ENCODE measurements at places on chromosomes 2 and 18.

DNA sequence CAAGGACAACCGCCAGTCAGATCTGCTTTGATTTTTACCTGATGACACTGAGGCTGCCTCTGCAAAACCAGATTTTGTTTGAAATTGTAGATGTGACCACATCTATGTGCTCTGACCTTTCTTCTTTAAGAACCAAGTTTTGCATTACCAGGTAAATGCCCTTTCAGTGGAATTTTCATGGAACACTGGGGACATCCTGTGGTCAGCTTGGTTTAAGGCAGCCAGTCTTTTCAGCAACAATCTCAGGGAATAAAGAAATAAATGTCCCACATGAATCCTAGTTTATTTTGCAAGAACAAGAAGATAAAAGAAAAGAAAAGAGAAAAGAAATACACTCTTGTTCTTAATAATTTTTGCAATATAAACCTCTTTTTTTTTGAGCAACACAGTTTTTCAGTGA is 90.6 kb downstream of the POU3F3 start:
- DNase-seq, result peak; percentile 64

DNA sequence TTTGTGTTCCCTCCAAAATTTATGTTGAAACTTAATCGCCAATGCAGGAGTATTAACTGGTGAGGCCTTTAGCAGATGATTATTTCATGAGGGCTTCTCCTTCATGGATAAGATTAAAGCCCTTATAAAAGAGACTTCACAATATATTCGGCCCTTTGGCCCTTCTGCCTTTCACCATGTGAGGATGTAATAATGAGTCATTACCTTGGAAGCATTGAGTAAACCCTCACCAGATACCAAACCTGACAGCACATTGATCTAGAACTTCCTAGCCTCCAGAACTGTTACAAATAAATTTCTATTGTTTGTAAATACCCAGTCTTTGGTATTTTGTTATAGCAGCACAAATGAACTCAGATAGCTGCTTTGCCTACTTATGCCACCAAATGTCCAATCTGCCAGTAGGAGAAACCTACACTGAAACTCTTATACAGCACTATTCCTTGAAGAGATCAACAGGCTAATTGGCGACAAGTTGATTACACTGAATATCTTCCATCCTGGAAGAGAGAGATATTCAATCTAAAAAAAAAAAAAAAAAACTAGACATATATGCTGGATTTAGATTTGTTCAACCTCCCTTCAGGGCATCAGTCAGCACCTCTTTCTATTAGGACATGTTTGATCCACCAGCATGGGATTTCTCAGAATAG is 125.9 kb upstream of the COL5A2 start:
- no peak for DNase-seq

GRCh38 chr2:11746807-11747459 is 501 bp downstream of the LPIN1 start:
- peak; percentile 83 for DNase-seq

GRCh38 chr2:133171393-133172004 is 396.8 kb downstream of the NCKAP5 start:
- peak; percentile 92 for DNase-seq

GRCh38 chr2:86764661-86765309 is 25.9 kb downstream of the CD8A start:
- peak; percentile 63 for DNase-seq

DNA sequence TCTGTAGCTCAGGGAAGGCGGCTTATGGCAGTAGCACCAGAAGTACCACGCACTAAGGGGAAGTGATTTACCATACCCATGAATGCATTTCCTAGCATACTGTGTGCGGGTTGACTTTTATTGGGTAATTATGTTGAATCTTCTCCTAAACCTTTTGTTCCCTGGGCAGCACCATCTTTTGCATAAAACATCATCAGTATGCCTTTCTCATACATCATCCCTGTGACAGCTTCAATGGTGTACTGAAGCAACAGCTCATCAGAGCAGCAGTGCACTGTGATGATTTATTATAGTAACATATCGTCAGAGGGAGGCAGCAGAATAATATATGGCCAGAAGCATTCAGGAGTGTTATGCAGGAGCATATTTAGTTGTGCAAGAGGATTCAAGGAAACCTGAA is 204.9 kb downstream of the CDH7 start:
- DNase-seq, result no peak

GRCh38 chr18:21141668-21142422 is 30.2 kb upstream of the ROCK1 start:
- DNase-seq, result no peak

DNA sequence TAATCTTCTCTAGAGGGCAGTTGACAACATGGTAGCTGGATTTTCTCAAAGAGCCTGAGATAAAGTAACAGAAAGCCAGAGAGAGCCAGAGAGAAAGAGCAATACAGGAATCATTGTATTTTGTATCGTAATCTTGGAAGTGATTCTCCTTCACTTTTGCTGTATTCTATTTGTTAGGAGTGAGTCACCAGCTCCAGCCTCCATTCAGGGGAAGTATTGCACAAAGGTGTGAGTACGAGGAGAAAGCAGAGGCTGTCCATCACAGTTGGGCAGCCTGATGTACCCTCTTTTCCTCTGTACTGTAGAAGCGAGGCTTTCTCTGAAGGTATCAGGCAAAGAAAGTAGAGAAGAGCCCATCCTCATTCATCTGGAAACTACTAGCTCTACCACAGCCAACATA is 176.8 kb downstream of the KCNS3 start:
- DNase-seq, result no peak

GRCh38 chr2:26356771-26357170 is 10.2 kb upstream of the ADGRF3 start:
- DNase-seq, result no peak
